ENCODE measurements at places on chromosomes 12 and 14.

DNA sequence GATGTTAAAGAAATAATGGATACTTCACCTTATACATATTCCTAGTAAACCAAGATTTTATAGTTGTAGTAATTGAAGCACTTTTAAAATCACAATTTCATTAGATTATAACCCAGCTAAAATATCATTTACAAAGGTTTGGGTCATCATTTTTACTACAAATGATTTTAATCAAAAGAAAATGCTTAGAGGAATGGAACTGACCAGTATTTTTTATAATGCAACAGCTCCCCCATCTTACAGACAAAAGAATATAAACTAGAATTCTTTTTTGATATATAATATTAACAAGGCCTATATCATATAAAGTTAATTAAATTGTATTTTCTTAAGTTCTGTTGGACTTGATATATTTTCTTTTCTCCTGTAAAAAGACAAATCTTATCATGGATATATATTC, 20.4 kb upstream of the LRFN5 start:
- no peak for DNase-seq

GRCh38 chr14:41377932-41378331, 228.7 kb upstream of the LRFN5 start:
- no peak for DNase-seq

GRCh38 chr14:103699261-103699661, 16.0 kb downstream of the XRCC3 start:
- no peak for DNase-seq

- DNase-seq, result no peak
These were observed 106.8 kb downstream of the TMEM260 start for GRCh38 chr14:56686416-56686815.

DNA sequence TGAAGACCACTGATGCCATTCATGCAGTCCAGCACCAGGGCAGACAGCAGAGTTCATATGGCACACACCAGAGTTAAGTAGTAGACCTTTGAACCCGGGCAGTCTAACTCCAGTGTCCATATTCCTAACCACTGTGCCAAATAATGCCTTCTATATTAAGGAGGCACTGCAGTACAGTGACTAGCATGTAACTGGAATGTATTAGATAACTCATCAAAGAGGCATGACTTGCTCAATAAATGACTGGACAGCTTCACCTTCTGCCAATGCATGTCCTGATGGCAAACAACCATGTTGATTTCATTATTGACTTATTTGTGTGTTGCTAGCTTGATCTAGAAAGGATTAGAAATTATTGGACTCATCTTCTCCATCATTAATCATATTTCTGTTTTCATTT, 40.2 kb downstream of the DACT1 start:
- no peak for DNase-seq

DNA sequence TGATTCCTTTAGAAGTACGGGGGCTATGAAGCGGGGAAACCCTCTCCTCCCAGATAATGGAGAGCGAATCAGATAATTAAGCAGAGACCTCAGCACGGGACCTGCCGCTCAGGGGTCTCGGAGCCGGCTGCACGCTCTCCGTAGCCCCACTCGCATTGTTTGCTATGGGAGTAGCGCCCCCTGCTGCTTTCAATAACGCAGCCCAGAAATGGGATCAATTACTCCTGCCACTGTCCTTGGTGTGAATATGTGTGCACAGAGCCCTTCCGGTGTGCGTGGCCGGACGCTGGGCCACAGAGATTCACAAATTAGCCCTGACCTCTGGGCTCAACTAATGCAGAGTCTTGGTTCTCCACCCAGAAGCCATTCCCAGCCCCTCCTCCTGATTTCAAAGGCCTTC, 76.4 kb upstream of the TMEM132C start:
- no peak for DNase-seq

GRCh38 chr14:88866305-88866704, 41.9 kb downstream of the TTC8 start:
- no peak for DNase-seq

DNA sequence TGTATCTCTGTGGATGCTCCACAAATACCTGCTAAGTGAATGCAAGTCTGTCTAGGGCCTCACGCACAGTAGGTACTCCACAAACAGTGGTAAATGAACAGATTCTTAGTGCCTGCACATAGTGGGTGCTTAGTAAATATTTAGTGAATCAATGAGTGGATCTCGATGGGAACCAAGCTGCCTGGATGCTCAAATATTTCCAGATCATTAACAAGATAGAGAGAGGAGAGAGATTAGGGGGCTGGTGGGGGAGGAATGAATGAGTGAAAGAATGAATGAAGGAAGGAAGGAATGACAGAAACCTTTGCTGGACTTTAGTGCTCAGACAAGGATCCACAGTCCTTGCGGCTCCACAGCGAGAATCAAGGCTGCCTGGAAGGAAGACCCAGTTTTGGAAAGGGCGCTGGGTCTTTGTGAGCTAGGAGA, 118.2 kb downstream of the SCARB1 start:
- DNase-seq, result no peak

- no peak for DNase-seq
These were observed 13.0 kb downstream of the SAMD15 start for GRCh38 chr14:77390188-77390587.

DNA sequence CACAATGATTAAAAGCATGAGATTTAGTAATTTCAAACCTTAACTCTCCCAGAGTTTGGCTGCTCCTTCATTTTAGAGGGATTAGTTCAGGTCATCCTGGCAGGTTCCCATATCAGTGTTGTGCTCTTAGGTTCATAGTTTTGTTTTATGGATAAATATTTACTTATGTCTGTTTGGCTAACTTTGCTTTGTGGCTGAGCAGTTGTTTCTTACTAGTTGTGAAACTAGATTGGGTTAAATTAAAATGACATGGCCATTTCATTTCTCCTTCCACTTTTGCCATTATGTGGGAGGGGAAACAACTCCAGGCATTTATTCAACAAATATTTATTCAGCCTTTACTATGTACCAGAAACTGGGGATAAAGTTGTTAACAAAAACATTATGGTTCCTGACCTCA, 158.8 kb downstream of the TMTC3 start:
- no peak for DNase-seq

DNA sequence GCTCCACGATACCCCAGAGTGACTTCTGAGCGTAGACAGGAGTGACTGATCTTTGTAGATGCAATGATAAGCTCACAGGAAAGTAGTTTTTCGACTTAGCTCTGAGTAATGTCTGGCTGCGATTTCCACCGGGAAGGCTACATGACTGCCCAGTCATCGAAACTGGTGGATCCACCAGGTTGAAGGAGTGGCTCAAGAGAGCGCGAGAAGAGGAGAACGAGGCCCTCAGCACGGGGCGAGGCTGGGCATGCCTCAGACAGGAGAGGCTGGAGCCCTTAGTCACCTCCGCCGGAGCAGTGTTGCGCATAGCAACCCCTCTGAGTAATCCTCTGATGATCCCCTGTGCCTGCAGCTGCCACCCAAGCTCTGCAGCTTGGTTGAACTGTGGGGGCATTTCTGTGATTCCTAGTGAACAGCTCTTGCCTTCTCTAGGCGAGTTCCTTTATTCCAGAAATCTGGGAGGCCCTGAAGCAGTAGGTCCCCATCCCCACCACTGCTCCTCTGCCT, 25.6 kb downstream of the ELK3 start:
- no peak for DNase-seq

- DNase-seq, result no peak
These were observed 9.9 kb downstream of the GPRC5A start for GRCh38 chr12:12901158-12901791.

DNA sequence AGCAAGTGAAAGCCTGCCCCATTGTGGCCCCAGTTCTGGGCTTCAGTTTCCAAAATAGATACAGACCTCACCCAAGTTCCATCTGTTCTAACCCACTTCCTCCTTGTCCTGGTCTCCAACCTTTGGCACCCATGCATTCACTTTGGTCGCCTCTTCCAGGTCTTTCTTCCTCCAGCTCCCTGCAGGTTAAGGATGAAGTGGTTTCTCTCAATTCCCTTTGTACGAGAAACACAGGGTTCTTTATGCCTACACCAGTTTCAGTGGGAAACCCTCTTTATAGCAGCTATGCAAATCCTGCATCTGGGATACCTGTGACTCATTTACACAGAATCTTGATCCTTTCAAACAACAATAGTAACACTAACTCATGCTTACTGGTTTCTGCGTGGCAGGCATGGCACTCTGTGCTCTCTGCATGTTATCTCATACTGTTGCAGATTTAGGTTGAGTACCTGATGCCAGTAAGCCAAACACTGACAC, 110.6 kb upstream of the AMIGO2 start:
- DNase-seq, result no peak

DNA sequence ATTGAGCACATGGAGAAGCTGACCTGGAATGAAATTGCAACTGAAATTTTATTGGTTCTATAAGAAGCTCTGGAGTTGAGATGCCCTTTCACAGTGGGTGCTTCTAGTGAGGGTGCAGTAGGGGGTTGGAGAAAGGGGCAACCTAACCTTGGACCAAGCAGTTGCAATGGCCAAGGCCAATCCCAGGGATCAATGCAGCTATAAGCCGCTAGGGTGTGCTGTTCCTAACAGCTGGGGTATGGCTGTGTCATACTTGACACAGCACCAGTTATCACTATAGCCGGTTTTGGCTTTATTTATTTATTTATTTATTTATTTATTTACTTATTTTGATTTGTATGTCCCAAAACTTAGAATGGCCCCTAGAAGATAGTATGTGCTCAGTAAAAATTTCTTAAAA, 505.9 kb downstream of the FLRT2 start:
- DNase-seq, result no peak

GRCh38 chr12:106227641-106228319, 20.0 kb downstream of the CKAP4 start:
- DNase-seq, result peak; percentile 35

- no peak for DNase-seq
These were observed 9.0 kb downstream of the FRMD6 start for GRCh38 chr14:51660741-51661140.

GRCh38 chr12:66050610-66051009, 79.9 kb downstream of the LLPH start:
- no peak for DNase-seq

- no peak for DNase-seq
These were observed 262.7 kb downstream of the ATP23 start for GRCh38 chr12:58204071-58204470.

GRCh38 chr12:75564398-75564797, 53.0 kb upstream of the KRR1 start:
- no peak for DNase-seq

GRCh38 chr12:79765157-79765556, 74.4 kb upstream of the PAWR start:
- no peak for DNase-seq

- no peak for DNase-seq
These were observed 16.0 kb upstream of the RACGAP1 start for GRCh38 chr12:50041062-50041860.

GRCh38 chr12:84756961-84757360, 155.6 kb downstream of the SLC6A15 start:
- no peak for DNase-seq

GRCh38 chr14:91284146-91284790, 39.8 kb upstream of the GPR68 start:
- DNase-seq, result no peak

DNA sequence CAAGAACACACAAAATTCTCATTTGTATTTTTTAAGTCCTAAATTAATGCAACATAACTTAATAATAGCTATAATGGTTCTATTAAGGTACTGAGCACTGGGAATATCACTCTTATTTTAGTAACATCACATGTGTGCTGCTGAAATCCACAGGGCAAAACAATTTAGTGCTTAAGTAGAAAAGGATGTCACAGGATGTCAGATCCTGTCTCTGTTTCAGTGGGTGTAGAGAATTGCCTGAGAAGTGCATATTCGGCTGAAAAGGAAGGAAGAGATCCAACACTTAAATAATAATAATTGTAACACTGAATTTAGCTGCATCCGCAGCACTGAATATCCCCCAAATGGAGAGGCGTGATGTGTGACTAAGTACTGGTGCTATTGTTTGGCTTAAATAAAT, 8.6 kb downstream of the LDHB start:
- DNase-seq, result no peak

DNA sequence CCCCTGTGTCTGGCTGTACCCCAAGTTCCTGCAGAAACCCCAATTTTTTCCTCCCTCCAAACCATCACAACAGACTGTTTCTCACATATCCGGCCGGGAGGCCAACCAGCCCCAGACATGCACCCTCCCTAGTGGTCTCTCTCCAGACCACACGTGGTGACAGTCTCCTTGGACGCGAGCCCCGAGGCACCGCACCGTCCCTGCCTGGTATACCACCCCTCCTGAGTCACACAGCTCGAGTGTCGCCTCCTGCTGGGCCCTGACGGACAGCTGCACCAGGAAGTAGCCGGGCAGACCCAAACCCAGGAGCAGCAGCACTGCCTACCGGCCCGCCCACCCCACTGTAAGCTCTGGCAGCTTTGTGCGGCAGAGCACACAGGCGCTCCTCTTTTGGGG, 97.4 kb downstream of the RFLNA start:
- DNase-seq, result peak; percentile 26

DNA sequence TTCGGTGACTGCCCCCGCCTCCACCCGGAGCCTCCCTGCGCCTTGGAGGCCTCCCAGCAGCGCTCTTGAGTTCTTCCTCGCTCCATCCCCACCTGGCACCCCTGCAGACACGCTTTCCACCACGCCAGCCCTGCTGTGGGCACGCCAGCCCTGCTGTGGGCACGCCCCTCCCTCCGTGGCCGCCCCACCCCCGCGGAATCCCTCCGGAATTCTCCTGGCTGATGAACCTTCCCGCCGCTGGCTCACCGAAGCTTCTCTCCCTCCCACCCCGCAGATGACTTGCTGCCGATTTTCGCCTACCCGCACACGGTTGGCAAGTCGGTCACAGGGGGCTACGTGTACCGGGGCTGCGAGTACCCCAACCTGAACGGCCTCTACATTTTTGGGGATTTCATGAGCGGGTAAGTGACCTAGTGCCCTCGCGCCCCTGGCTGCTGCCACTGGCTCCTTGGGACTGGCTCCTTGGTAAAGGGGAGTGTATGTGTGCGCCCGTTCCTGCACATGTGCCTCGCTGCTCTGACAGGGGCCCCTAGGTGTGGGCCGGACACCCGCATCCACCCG, 15.2 kb downstream of the HHIPL1 start:
- no peak for DNase-seq

DNA sequence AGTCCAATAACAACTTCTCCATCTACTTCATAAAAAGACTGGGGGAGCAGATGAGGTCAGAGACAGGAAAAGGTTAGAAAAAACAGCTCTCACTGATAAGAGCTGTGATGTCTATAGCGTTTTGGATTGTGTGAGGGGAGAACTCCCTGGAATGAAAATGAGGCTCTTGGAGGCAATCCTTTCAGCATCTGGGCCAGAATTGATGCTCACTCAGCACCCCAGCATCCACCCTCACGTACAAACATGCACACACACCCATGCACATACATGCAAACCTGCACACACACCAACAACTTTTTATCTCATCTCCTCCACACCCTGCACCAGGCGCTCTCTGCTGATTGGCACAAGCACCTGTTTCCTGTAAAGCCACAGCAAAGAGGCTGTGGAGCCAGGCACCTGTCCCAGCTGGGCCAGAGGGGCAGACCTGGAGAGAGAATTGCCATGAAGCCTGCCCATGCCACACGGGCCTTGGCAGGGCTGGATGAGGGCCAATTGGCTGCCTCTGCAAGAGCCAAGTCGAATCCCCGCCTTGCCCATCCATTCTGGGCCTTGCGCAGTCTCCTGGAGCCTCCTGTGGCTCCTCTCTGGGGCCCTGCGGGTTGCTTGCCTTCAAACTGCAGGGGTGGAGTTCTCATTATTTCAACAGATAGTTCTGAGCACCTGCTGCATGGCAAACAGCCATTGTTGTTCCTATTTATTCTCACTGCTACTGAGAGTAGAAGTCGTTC, 53.1 kb downstream of the SYNE3 start:
- DNase-seq, result no peak

Measured in activated naive CD8-positive, alpha-beta T cell treated with anti-CD3 and anti-CD28 coated beads, Interleukin-2, amount 50 U/mL, for 24 hours (primary cell).